ENCODE measurements at places on chromosomes 5 and 9.

GRCh38 chr9:40926404-40927259 lies 201.8 kb downstream of the FOXD4L6 start:
- no peak for DNase-seq

- no peak for DNase-seq
Observed at GRCh38 chr5:53369681-53370080, 110.7 kb upstream of the FST start.

DNA sequence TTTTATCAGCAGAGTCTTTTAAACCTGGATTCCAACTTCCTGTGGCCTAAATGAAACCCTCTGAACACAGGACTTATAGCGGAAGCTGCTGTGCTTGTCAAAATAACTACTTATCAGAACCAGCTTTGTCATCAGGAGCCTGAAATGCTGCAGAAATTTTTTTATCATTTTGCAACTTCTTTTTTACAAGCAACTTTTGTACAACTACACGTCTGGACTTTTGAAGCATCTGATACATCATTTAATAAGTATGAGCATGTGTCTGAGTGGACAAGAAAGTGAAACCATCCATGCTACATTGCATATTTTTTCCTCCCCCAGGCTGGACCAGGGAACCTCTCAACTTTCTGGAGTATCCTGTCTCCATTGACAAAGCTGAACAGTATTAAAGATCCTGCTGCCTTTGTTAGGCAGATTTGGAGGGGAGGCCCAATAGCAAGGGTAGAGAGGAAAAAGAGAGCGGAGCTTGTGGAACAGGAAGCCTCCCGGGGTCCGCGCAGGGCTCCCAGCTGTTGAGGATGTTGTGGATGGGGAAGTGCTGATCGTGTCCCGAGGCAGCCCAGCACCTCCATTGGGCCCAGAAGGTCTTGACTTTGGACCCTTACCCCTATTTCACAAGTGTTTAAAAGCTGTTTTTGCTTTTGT lies 196.6 kb downstream of the MSX2 start:
- DNase-seq = no peak

GRCh38 chr9:129806061-129806460 lies 3.1 kb downstream of the TOR1B start:
- DNase-seq = no peak

GRCh38 chr5:58069846-58070245 lies 390.0 kb downstream of the PLK2 start:
- no peak for DNase-seq

GRCh38 chr5:145345511-145346287 lies 489.4 kb downstream of the PRELID2 start:
- no peak for DNase-seq

DNA sequence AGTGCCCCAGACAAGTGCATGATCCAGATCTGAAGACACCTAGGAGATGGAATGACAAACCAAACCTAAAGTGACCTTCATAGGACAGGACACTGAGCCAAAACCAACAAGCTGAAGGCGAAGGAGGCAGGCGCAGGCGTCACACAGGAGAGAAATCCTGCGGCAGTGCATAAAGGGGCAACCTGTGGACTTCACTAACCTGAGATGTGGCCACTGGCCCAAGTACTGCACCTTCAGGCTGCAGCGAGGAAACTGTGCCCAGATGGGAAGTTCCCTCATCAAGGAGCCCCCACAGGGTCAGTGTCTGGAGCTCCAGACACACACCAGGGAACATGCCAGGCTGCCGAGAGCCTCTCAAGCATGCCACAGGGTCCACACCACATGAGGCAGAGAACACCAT lies 3.7 kb downstream of the IPPK start:
- DNase-seq = no peak

DNA sequence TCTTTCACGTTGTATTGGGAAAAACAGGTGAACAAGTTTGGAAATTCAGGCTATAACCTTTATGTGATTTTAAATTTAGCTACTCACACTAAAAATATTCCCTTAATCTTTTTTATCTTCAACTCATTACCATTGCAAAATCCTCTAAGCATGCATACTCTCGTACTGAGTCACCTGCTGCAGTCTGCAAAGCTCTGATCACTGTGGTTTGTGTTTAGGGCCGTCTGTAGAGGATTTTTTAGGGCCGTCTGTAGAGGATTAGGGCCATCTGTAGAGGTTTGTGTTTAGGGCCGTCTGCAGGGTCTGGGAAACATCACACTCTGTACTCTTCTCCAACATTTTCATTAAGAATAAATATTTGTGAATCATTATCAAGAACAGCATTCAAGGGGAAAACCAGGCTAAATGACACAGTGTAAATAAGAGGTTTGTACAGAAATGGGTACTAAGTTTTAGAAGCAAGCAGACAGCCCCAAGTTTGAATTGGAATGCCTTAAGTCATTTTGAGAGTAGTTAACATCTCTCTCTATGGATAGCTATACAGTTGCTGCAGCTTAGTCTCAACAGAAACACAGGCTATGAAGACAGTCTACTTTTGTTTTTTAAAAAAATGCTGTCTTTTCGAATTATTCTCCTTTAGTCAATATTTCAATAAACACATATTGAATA lies 155.0 kb upstream of the TSLP start:
- no peak for DNase-seq

GRCh38 chr9:2032234-2032633 lies 17.1 kb downstream of the SMARCA2 start:
- DNase-seq = no peak

DNA sequence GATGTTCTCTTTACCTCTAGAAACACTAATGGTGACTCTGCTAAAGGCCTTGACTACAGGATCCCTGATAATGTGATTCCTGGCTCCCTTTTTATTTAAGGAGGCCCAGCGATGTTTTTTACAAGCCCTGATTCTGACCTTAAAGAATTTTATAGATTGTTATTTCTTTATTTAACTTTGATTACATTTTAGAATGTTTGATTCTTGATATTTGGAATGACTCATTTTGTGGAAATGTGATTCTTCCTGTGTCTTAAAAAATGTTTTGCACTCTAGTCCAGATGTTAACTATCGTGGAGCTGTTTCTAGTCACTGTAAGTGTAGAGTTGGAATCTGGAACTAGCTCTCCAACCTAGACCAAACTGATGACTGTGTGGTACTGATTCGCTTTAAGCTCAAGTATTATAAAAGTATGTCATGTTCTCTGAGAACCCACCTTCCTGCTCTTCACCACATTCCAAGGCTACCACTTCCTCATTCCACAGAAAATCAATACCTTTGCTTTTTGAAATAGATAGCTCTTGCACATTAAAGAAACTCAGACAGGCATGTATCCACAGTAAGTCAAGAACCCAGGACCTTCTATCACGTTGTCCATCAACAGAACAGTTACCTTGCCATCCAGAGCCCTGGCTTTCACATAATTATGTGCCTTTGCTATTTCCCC lies 65.2 kb downstream of the JMY start:
- DNase-seq = no peak

- DNase-seq = no peak
Observed at GRCh38 chr5:139180850-139181249, 17.3 kb downstream of the SIL1 start.

- no peak for DNase-seq
Observed at GRCh38 chr9:116686135-116686534, 970 bp upstream of the TRIM32 start.

DNA sequence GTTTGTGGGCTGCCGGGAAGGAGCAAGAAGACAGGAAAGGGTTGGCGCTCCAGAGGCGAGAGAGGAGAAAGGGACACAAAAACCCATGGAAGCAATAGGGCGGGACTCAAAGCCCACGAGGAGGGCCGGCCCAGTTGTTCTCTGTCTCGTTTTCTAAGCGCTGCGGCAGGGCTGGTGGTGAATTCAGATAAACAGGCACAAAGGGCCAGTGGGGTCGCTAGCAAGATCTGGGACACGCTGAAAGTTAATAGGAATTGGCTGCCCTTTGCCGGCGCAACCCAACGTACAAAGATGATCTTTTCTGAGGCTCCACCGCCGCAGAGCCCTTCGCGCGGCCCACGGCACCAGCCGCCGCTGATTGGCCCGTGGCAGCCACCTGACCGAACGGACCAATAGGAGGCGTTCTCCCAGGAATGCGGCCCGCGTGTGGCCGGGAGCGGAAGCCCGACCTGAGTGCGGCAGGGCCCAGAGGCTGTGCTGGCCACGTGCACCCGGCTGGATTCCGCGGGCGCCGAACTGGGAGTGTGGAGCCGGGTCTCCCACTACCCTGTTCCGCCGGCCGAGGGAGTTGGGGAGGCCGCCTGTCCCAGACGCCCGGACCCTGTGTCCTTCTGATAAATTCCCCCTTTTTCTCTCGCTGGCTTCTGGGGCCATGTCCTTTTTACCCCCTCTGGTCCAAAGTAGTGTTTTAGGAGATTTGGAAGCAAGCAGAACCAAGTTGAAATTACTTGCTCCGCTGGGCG lies 16.8 kb upstream of the NSD1 start:
- DNase-seq = peak; percentile 91

DNA sequence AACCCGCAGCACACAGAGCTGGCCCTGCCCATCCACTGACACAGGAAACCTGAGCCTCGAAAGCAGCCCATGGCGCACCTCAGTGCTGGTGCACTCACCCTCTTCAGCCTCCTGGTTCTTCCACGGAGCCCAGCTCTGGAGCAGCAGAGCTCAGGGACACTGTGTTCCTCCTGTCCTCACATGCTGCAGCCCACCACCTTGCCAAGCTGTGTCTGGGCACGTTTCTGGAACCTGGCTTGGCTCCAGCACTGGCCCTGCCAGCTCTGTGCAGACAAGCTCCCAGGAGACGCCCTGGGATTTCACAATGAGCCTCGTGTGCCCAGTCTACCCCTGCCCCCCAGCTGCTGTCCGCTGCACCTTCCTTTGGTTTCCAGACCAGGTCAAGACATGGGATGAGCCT lies 119.5 kb downstream of the SYK start:
- no peak for DNase-seq

- no peak for DNase-seq
Observed at GRCh38 chr5:56128113-56128512, 105.0 kb downstream of the ANKRD55 start.

- no peak for DNase-seq
Observed at GRCh38 chr5:78657201-78657600, 8.6 kb upstream of the LHFPL2 start.

DNA sequence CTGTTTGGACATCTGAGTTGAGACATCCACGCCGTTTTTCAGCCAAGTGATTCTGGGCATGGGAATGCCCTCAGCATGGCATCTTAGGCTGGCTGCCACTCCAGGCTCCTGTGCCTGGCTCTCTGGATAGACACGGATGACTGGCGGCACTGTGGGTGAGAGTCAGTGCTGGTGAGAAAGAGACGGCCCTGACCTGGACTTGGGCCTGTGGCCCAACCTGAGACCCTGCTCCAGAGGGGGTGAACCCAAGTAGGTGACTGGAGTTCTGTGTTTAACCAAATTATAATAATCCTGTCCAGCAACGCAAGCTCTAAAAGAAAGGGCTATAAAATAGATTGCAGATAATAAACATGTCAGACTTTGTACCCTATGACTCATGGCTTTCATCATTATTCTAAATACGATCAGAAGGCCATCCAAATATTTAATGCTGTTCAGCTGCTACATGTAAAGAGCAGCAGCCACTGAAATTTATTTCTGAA lies 173.9 kb downstream of the HSPA4 start:
- DNase-seq = no peak

DNA sequence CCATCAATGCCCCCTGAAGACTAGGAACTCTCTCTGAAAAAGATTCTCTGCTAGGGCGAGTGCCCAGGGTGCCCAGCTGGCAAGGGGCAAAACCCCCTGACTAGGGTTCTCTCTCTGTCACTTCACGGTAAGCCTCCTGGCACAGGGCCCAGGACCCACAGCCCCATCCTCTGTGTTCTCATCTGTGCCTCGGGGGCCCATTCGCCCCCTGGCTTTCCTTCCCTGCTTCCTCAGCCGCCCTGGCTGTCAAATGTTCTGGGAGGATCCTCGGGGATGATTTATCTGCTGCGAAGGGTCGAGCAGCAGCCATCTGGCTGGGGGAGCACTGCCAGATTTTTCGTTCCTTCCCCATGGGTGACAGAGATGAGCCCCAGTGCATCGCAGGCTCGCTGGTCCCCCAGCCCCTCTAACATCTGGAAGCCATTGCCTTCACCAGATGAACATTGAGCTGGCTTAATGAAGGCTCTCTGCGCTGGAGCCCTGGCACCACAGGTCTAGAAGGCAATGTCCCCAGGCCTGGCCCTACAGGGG lies 24.2 kb downstream of the HMCN2 start:
- DNase-seq = no peak

GRCh38 chr5:113205807-113206206 lies 229.0 kb downstream of the TSSK1B start:
- DNase-seq = no peak

GRCh38 chr9:133667759-133668450 lies 31.7 kb downstream of the DBH start:
- DNase-seq = no peak

GRCh38 chr9:136545965-136546696 lies at the start of gene NOTCH1:
Gene NOTCH1 (minus strand): TSS chr9:136546048. CDS start chr9:136545786, 262 bp downstream.
- DNase-seq = peak; percentile 76

- no peak for DNase-seq
Observed at GRCh38 chr5:132748522-132749000, 1.3 kb downstream of the CCNI2 start.

- DNase-seq = no peak
Observed at GRCh38 chr9:12955510-12956163, 180.8 kb downstream of the LURAP1L start.

GRCh38 chr5:117411701-117412100 lies 837.1 kb upstream of the SEMA6A start:
- no peak for DNase-seq

- no peak for DNase-seq
Observed at GRCh38 chr5:179599566-179599965, 23.9 kb downstream of the HNRNPH1 start.

GRCh38 chr9:33750839-33751339 lies 44.5 kb upstream of the PRSS3 start:
- no peak for DNase-seq

- DNase-seq = no peak
Observed at GRCh38 chr9:123787416-123787815, 142.5 kb downstream of the DENND1A start.

DNA sequence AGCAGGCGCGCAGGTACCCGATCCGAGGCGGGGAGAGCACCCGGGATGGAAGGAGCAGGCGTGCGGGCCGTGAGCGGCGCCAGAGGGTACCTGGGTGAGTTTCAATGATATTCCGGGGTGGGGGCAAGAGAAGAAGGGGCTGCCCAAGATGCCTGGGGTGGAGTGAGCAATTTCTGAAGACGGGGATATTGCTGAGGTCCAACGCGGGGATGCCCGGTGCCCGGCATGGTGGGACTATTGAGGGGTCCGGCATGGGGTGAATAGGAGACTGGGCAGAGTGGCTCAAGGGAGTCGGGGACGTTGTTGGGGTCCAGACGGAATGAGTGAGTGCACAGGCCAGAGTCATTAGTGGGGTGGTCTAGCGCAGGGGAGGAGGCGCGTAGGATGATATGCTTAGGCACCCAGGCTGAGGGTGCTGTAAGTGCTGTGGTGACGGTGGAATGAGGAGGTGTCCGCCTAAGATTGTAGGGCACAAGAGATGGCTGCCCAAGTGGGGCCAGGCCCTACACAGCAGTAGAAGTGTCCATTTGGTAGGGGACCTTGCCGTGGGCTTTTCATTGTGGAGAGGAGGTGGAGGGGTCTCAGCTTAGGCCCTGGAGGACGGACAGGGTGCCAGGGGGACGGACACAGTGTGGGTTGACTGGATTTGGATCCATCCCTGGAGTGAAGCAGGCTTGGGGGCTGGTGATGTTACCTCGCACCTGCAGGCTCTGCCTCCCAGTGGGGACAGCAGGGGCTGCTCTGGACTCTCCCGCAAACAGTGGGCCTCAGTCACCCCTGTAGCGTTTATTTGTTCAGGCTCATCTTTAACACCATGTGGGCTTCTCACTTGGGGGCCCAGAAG lies 719 bp downstream of the MIGA2 start:
- no peak for DNase-seq

All from caudate nucleus (tissue), 63 donors.